ENCODE measurements at places on chromosomes 11 and 22.

DNA sequence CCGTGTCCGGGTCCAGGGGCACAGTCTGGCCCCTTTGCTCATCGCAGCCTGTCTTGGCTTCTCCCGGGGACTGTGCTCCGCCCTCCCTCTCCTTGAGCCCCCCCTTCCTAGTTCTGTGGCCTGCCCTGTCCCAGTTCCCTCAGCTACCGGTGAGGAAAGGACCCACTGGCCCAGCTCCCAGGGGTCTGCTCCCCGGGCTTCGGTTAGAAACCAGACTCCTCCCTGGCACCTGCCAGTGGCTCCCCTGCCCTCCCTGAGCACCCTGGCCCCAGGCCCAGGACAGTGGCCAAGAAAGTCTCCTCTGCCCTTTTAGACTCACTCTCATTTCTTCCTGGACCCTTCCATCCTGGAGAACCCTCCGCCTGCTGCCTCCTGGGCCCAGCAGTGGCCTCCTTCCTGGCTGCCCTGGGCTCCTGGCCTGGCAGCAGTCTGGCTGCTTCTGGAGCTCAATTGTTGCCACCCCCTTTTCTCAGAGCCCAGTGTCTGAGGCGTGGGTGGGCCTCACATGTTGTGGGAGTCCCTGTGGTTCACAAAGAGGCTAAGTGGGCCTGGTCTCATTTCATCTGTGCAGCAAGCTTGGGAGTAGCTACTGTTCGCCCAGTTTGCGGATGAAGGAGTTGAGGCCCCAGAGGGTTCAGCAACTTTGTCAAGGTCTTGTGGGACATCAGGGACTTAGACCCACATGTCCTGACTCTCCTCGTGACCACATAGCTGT lies 12.6 kb downstream of the PRDM11 start:
- no peak for DNase-seq

DNA sequence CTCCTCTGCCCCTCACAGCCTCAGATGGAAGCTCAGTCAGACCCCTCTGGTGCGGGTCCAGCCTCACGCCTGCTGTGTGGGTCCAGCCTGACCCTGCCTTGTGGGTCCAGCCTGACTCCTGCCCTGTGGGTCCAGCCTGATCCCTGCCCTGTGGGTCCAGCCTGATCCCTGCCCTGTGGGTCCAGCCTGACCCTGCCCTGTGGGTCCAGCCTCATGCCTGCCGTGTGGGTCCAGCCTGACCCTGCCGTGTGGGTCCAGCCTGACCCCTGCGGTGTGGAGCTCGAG lies 445.3 kb downstream of the BRD1 start:
- DNase-seq: no peak

- DNase-seq: no peak
Measured at GRCh38 chr11:120956710-120957495, 67.0 kb upstream of the TBCEL start.

DNA sequence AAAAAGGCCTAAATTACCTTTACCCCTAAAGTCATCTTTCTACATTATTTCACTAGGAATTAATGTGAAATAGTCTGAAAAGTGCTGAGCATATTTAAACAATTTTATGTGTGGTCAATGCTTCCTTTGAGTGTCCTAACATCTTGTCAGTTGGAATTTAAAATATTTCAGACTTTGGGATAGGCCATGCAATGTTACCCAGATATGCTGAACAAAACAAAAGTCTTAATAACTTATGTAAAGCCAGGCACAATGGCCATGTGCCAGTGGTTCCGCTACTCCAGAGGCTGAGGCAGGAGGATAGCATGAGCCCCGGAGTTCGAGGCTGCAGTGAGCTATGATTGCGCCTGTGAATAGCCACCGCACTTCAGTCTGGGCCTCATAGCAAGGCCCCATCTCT lies 137.4 kb downstream of the CADM1 start:
- no peak for DNase-seq
